ENCODE measurements at places on chromosomes 16 and 17.

GRCh38 chr17:50934672-50935220 is 68.6 kb upstream of the TOB1 start:
- peak; percentile 70 for DNase-seq

GRCh38 chr17:50461550-50462132 is 7.0 kb downstream of the CHAD start:
- no peak for DNase-seq

GRCh38 chr16:2237102-2237482 is 848 bp downstream of the DNASE1L2 start:
- no peak for DNase-seq

- peak; percentile 80 for DNase-seq
Measured at GRCh38 chr16:4116325-4117249, at the start of gene ADCY9. TSS of gene ADCY9 (minus strand) at chr16:4116442. CDS start at chr16:4115442, 1,000 bp downstream.

DNA sequence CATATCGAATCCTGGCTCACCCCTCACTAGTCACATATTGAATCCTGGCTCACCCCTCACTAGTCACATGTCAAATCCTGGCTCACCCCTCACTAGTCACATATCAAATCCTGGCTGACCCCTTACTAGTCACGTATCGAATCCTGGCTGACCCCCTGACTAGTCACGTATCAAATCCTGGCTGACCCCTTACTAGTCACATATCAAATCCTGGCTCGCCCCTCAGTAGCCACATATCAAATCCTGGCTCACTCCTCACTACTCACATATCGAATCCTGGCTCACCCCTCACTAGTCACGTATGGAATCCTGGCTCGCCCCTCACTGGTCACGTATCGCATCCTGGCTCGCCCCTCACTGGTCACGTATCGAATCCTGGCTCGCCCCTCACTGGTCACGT is 156.7 kb upstream of the RPH3AL start:
- no peak for DNase-seq

GRCh38 chr17:49727380-49727779 is 19.6 kb upstream of the SLC35B1 start:
- DNase-seq: no peak

- peak; percentile 3 for DNase-seq
Measured at GRCh38 chr16:88691924-88692560, 5.7 kb upstream of the SNAI3 start.

GRCh38 chr16:53913099-53913870 is 209.3 kb downstream of the FTO start:
- DNase-seq: no peak

GRCh38 chr17:30720013-30720471 is 104.5 kb downstream of the CRLF3 start:
- no peak for DNase-seq

- no peak for DNase-seq
Measured at GRCh38 chr17:31469959-31470358, 78.5 kb downstream of the RAB11FIP4 start.

- DNase-seq: no peak
Measured at GRCh38 chr16:75073545-75074303, 42.9 kb downstream of the LDHD start.

DNA sequence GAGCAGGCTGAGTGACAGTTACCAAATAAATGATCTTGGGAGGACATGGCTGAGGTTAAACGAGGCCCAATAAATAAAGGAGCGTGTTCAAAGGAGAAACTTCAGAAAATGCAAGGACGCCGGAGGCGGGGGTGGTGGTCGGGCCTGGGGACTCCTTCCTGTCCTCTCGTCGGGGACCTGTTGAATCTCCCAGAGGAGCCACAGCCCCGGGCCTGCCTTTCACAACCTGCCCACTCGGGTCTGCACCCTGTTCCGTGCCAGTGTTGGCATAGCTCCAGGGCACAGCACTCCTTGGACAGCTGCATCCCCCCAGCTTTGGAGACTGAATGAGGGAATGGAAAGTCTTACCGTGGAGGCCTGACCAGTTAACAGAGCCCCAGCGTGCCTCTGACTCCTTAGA is 8.1 kb upstream of the TBX4 start:
- no peak for DNase-seq

DNA sequence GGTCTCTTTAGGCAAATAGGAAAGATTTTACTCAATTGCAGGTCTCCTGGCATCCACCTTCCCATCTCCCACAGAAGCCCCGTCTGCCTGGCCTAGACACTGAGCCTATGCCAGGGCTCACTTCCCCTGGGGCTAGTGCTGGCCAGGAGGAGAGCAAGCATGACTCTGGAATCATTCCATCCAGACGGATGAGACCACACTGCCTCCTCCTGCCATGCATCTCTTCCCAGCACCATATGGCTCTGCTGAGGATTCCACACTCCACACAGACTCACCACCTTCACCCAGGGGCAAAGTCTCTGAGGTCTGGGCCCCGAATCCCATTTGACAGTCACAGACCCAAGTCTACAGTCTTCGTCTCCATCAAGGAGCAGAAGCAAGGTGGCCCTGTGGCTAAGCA is 346.5 kb downstream of the C16orf95 start:
- DNase-seq: no peak

DNA sequence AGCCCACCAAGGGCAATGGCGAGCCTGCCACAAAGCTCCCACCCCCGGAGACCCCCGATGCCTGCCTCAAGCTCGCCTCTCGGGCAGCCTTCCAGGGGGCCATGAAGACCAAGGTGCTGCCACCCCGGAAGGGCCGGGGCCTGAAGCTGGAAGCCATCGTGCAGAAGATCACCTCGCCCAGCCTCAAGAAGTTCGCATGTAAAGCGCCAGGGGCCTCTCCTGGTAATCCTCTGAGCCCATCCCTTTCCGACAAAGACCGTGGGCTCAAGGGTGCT is 40.1 kb downstream of the SREBF1 start:
- DNase-seq: no peak

- DNase-seq: peak; percentile 0
Measured at GRCh38 chr17:17235212-17236174, 1.5 kb downstream of the FLCN start.

- DNase-seq: peak; percentile 89
Measured at GRCh38 chr17:48310748-48311213, 119.2 kb downstream of the SKAP1 start.

DNA sequence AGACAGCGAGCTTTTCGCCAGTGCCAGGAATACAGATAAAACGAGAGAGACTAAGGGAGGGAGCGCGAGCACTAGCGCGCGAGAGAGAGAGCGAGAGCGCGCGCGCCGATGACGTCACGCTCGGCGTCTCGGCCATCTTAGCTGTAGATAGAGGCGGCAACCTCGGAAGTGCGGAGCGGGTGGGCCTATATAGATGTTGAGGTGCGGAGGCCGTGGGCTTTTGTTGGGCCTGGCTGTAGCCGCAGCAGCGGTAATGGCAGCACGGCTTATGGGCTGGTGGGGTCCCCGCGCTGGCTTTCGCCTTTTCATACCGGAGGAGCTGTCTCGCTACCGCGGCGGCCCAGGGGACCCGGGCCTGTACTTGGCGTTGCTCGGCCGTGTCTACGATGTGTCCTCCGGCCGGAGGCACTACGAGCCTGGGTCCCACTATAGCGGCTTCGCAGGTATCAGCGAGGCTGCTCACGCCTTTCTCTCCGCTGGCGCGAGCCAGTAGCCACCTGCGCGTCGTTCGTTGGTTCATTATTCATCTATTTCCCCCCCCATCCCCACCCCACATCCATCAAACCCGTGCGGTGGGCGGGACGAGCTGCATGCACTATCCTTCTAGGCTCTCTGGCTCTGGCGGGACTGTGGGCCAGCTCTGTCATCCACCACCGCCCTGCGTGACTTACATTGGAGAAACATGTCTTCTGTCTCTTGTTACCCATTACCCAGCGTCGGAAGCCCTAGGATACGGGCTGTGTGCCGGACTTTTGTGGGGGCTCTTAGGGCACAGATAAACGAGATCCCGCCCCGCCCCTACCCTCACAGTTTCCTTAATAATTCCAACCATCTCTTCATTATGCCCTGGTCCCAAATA is 795 bp downstream of the CYB5D2 start:
- peak; percentile 82 for DNase-seq

DNA sequence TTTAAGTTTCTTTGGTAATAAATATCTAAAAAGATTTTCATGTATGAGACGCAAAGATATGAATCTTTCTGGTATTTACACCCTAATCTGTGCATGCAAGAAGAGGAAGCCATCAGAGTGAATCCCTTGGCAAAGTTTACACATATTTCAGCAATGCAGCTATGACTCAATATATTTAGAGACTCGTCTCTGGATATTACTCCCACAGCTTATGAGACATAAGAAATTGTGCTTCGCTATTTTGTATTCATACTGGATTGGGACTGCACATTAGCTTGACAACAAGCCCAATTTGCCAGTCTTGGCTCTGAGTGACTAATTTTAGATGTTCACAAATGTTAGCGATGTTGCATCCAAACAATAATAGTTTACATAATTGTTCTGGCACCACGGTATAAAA is 532.0 kb downstream of the CDH11 start:
- no peak for DNase-seq

- DNase-seq: no peak
Measured at GRCh38 chr16:75821117-75821516, 94.8 kb upstream of the CPHXL start.

GRCh38 chr16:4389051-4389955 is 17.7 kb downstream of the VASN start:
- DNase-seq: no peak

GRCh38 chr17:32903774-32904673 is 23.9 kb upstream of the TMEM98 start:
- no peak for DNase-seq

DNA sequence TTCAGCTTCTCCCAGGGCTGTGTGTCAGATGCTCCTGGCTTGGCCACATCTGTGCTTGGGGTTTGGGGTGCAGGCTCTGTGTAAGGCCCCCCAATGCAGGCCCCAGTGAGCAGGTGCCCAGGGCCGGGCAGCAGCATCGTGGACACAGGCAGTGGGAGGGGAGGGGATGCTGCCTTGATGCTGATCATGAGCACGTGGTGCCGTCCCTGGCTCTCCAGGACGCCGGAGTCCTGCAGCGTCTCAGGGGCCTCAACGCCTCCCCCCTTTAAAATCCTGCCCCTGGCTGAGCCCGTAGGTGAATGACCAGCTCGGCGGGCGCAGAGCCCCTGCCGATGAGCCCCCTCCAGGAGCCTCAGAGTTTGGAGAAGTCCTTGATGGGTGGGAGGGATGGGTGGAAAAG is 9.0 kb downstream of the METRNL start:
- no peak for DNase-seq

DNA sequence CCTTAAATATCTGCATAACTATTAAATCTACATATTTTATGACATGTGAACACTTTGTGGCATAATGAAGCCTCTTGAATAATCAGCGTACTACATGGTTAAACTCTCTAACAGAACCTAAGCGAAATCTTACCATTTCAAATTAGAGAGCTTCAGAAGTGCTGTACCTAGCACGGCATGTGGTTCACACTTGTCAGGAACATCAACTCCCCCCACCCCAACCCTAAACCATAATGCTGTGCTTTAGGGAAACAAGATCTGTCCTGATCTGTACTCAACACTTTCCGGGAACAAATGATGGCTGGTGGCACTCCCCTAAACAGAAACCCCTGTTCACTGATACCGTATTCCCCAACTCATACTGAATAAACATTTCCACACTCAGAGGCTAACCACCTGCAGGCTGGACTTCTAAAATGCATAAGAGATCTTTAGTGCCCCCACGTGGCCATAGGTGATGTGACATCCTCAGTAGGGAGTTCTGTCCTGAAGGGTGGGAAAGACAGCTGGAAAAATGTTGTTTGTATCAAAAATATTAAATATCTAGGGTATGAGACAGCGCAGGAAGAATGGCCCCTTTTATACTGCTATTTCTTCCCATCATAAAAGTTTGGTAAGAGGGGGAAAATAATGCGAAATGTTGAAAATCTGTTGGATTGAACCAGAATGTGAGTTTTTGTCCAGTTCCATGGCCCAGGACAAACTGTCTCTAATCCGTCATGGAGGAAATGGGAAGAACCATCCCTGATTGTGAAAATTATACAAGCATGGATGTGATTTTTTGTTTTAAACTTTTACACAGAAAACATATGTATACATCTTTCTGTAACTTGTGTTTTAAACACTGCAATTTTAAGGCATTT is 88.6 kb downstream of the USP31 start:
- DNase-seq: peak; percentile 81

DNA sequence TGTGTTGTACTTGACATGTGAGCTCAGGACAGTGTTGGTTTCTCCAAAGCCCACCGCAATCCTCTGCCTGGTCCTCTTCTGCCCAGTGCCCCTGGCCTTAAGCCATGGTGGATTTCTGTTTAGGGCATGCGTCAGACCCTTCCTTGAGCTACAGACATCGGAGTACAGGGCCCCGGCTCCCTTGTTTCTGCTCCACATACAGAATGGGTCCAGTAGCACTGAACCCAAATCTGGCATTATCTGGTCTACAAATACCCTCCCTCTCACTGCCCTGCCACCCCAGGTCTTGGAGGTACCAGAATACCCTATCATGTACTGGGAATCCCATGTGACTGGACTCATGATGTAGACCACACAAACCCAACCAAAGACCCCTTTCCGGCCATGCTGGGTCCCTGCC is 27.4 kb upstream of the ZNHIT3 start:
- DNase-seq: no peak

- DNase-seq: peak; percentile 82
Measured at GRCh38 chr16:89375021-89375420, 115.3 kb downstream of the ANKRD11 start.

Measured in NCI-H1417 (cell line).